ENCODE measurements at places on chromosomes 3 and 15. TPM values are rescaled to one million over a fixed set of nuclear protein-coding genes. Genes with fewer than 3 reads are reported as not detected.

COL8A1 gene
- polyA plus RNA-seq = 5.4 TPM

TRNT1 gene
- 30.5 TPM for polyA plus RNA-seq

RAB43 gene
- polyA plus RNA-seq = 8.5 TPM

OR4F15 gene
- polyA plus RNA-seq = not detected

SLC22A14 gene
- 0.40 TPM for polyA plus RNA-seq

DPPA2 gene
- polyA plus RNA-seq = 0.72 TPM

ARNT2 gene
- 54.3 TPM for polyA plus RNA-seq

ISLR gene
- polyA plus RNA-seq = 94.5 TPM

SPSB4 gene
- 15.9 TPM for polyA plus RNA-seq

PLSCR5 gene
- polyA plus RNA-seq = not detected

TRPM1 gene
- polyA plus RNA-seq = 0.29 TPM

MAP1A gene
- 8.5 TPM for polyA plus RNA-seq

GOLGA8R gene
- 14.0 TPM for polyA plus RNA-seq

PPM1L gene
- 7.6 TPM for polyA plus RNA-seq

GP5 gene
- polyA plus RNA-seq = 0.71 TPM

ZPLD1 gene
- polyA plus RNA-seq = 0.67 TPM

POLQ gene
- polyA plus RNA-seq = 5.3 TPM

CHRM5 gene
- polyA plus RNA-seq = 0.16 TPM

MYRIP gene
- polyA plus RNA-seq = 1.9 TPM

HCLS1 gene
- 8.3 TPM for polyA plus RNA-seq

PSTPIP1 gene
- polyA plus RNA-seq = 0.59 TPM

DAPK2 gene
- 6.0 TPM for polyA plus RNA-seq

GREM1 gene
- polyA plus RNA-seq = 0.23 TPM

USP3 gene
- polyA plus RNA-seq = 31.6 TPM

SMAD6 gene
- 49.4 TPM for polyA plus RNA-seq

CCDC39 gene
- 5.9 TPM for polyA plus RNA-seq

MME gene
- 466 TPM for polyA plus RNA-seq

PAK6 gene
- polyA plus RNA-seq = 7.6 TPM

PARP15 gene
- 0.46 TPM for polyA plus RNA-seq

KBTBD13 gene
- polyA plus RNA-seq = 0.05 TPM

LRRC58 gene
- polyA plus RNA-seq = 29.3 TPM

PTH1R gene
- 236 TPM for polyA plus RNA-seq

KCTD6 gene
- 31.7 TPM for polyA plus RNA-seq

LTF gene
- polyA plus RNA-seq = 3.6 TPM
